ENCODE measurements at places on chromosomes 4 and X.

DNA sequence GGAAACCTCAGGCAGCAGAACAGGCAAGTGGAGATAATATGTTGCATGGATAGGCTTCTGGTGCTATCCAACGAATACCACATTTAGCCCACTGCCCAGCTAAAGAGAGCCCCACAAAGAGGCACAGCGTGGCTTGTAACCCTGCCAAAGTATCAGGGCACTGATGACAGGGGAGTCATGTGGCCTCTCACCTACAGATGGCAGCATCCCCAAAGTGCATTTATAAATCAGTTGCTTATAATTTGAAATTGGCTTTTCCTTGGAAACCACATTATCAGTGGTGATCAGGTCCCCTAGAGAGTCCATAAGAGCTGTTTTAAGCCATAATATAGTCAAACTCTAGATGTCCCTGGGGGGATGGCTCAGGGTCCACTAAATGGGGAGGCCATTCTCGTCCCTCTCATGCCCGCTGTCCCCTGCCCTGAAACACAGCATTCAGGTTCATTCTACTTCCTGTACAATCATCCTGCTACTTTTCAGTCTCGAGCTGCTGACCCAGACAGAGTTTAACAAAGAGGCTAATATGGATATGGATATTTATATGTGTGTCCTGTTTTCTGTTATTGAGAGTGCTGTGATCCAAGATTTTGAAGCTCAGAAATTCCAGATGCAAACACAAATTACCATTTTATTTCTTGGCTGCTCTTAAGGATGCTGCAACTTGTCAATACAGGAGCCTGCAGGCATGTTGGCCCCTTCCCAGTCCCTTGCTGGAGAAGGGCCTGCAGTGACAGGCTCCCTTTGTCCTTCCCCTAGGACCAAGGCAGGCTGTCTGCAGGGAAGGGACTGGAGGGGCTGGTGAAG, 28.5 kb downstream of the SRPX start:
- DNase-seq: peak; percentile 58

- no peak for DNase-seq
Observed at GRCh38 chrX:12991575-12991974, 16.7 kb downstream of the TMSB4X start.

DNA sequence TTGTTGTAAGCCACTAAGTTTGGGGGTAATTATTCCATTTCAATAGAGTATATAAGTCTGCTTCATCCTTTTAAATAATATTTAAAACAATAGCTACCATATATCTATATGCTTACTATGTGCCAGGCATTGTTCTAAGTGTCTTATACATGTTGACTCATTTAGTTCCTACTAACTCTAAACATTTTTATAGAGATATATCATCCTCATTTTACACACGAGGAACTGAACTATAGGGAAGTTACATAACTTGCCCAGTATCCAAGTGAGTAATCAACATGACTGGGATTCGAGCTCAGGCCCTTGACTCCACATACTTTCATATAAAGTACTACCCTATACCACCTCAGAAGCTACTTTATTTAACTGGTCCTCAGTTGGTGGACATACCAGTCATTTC, 175.3 kb upstream of the RAI2 start:
- no peak for DNase-seq

DNA sequence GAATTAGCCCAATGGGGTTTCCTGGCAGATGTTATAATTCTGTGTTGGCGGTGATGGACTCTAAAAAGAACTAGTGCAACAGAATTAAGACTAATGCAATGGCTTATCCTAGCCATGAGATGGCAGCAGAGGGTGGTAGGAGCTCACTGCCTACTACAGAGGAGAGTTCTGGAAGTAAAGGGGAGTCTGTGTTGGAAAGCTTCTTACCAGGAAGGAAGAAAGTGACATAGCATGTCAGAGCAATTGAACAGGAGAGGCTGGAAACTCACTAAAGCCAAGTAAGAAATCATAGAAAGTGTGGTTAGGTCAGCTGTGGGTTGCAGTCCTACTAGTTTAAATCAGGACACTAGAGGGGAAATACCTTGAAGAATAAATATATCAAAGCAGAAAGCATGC, 6.3 kb upstream of the TRPC5OS start:
- peak; percentile 15 for DNase-seq

DNA sequence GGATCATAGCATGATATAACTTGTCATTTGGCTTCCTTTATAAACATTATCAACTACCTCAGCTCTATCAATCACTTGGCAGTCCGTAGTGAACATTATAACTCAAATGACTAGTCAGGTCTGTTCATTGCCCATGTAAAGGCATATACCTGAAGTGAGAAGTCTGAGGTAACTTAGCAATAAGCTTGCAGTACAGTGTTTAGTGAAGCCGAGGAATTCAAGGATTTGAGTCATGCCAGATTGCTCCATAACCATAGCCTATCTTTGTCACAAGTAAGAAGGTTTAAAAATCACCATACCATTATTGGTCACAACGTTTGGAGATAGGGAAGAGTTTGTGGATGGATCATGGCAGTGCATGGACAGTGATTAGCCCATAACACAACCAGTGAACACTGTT, 41.6 kb downstream of the AR start:
- DNase-seq: no peak

DNA sequence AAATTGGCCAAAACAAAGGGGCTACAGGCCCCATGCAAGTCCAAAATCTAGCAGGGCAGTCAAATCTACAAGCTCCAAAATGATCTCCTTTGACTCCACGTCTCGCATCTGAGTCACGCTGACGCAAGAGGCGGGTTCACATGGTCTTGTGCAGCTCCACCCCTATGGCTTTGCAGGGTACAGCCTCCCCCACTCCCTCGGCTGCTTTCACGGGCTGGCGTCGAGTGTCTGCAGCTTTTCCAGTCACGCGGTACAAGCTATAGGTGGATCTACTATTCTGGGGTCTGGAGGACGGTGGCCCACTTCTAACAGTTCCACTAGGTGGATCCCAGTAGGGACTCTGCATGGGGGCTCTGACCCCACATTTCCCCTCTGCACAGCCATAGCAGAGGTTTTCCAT, 99.2 kb upstream of the KCNIP4 start:
- no peak for DNase-seq

DNA sequence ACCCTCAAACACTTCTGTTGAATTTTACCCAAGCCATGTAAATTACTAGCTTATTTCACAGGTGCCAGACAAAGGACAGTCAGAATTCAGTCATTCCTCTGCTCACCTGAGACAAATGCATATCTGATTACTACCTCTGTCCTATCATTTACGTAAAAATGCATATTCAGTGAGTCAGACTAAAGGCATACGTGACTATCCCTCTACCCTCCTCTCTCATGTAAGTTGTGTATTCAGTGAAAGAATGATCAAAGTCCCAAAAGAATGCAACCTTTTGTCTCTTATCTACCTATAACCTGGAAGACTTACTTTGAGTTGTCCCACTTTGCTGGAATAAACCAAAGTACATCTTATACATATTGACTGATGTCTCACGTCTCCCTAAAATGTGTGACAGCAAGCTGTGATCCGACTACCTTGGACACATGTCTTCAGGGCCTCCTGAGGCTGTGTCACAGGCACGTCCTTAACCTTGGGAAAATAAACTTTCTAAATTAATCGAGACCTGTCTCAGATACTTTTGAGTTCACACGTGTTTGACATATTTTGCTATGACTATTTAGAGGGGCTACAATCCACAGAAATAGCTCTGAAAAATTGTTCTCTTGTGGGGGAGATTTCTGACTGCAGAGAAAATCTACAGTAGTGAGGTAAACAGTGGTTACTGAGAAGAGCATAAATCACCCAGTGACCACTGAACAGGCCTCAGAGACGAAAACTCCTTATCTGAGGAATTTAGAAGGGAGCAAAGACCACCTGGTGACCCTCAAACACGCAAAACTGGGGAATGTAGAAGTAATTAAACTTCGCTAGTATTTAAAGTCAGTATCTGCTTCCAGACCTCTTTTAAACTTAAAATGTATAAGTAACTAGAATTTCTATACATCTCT, 1575.8 kb downstream of the STIM2 start:
- peak; percentile 31 for DNase-seq

GRCh38 chrX:136708348-136708747, 60.4 kb downstream of the CD40LG start:
- peak; percentile 30 for DNase-seq

DNA sequence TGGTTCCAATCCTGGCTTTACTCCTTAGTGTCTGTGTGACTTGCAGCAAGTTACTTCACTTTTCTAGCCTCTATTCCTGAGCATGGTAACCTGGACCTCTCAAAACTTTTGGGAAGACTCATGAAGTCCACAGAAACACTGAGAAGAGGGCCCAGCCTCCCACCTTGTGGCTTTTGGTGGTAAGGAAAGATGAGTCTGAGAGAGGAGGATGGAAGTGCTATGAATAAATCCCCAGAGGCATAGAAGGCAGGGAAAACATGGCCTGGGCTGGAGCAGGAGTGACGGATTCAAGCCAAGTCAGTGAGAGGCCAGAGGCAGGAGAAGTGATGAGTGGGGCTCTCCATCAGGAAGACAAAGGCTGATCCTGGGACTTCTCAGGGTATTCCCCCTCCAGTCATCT, 10.9 kb upstream of the MAGEA4 start:
- no peak for DNase-seq

DNA sequence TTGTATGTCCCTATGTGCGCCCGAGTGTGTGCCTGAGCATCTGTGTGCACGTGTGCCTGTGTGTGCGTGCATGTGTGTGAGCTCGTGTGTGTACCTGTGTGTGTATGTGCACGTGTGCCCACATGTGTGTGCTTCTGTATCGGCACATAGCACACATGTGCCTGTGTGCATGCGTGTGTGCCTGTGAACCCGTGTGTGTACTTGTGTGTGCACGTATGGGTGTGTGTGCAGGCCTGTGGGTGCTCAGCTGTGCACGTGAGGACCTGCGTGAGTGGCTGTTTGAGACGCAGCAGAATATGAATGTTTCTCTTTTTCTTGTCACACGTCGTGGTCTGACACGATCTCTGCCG, 4.3 kb downstream of the AKAP17A start:
- no peak for DNase-seq

DNA sequence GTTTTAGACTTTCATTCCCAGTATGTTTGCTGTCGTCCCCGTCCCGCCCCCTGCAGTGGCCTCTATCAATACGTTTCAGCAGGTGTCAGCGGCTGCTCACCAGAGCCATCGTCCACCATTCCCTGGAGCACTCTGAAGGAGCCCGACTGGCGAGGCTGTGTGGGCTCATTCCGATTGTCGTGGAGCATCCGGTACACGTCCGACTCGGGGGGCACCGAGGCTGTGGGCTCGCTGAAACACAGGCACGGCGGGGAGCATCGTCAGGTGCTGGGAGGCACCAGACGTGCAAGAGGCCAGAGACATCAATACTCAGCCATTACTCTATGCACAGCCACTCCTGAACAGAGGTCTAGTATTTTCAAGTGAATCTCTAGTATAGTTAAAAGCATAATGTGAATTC, 28.9 kb downstream of the PDLIM3 start:
- DNase-seq: no peak

GRCh38 chr4:110165382-110166286, 32.8 kb downstream of the ELOVL6 start:
- DNase-seq: peak; percentile 90

DNA sequence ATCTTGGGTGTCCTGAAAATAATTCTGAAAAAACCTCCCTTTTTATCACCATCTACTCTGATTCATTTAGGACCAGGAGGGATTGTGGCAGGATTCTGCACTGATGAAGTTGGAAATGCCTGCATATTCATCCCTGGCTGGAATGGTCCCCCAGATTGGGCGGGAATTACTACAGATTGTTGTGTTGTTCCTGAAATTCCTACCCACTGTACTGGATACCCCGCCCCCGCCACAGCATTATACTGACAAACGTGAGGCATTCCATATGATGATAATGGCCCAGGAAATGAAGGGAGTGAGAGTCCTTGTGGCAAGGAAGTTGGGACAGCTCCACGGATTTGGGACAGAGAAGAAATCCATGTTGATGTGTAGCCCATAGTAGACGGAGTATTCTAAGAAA, 15.2 kb upstream of the FAM120C start:
- no peak for DNase-seq

DNA sequence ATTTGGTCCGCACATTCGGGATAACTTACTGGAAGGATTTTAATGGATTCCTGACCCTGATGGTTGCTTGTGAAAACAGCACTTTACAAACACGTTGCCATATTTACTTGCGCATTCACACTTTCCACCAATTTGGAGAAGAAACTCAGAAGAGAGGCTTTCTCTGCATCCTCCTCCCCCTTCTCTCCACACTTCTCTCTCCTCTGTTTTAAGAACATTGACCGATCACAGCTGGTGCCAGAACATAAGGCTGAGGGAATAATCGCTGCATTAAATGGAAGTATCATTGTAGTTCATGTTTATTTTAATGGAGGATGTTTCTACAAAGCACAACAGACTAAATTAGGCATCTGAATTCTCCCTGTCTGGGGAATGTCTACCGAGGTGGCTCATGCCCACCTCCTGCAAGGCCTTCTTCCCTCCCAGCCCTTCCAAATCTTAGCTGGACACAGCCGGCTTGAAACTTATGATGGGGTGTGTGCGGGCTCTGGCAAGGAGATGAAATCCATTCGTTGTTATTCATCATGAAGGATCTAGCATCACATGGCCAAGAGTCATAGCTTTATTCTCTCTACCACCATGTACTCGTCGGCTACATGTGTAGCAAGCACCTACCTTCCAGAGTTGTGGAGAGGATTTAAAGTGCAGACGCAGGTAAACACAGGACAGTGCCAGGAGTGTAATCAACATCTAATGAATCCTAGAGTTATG, 204.1 kb downstream of the LDB2 start:
- DNase-seq: no peak

GRCh38 chr4:81632581-81633299, 161.0 kb upstream of the RASGEF1B start:
- DNase-seq: no peak

DNA sequence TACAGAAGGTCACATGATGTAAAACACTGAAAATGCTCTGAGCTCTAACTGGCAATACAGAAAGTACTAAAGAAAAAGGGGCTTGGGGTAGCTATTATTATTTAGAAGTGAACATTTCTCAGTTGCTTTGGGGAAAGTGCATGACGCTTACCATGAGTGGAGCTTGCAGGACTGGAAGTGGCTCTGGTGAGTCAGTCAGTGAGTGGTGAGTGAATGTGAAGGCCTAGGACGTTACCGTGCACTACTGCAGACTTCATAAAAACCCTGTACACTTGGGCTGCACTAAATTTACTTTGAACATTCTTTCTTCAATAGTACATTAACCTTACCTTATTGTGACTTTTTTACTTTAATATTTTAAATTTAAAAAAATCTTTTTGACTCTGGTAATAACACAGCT, 89.3 kb upstream of the ENPP6 start:
- peak; percentile 76 for DNase-seq

- DNase-seq: peak; percentile 22
Observed at GRCh38 chr4:61783050-61783449, 582.9 kb downstream of the ADGRL3 start.

- no peak for DNase-seq
Observed at GRCh38 chr4:75655562-75655961, 17.6 kb downstream of the G3BP2 start.

GRCh38 chrX:154040863-154041262, 21.2 kb upstream of the IRAK1 start:
- DNase-seq: no peak

GRCh38 chr4:76556452-76556851, 121.4 kb downstream of the SHROOM3 start:
- no peak for DNase-seq

GRCh38 chr4:91147067-91147466, 1019.9 kb downstream of the CCSER1 start:
- no peak for DNase-seq
